ENCODE measurements at places on chromosomes 5 and 9.

- peak; percentile 56 for DNase-seq
Measured at GRCh38 chr5:132526290-132526973, 16.9 kb downstream of the IL5 start.

DNA sequence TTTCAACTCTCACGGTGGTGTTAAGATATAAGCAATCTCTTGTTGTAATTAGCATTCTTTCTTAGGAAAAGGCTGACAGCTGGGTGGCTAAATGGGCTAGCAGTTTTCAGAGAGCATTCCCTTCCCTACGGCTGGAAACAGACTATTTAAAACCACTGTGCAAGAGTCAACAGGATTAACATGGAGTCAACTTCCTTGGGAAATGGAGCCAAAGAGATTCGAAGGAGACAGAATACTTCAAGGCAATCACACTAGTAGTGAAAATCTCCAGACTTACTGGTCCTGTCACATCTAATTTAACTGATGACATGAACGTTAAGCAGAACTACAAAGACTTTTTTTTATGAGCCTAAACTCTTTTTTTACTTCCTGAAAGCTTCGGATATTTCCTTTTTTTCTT lies 453.3 kb upstream of the ITGA1 start:
- no peak for DNase-seq

DNA sequence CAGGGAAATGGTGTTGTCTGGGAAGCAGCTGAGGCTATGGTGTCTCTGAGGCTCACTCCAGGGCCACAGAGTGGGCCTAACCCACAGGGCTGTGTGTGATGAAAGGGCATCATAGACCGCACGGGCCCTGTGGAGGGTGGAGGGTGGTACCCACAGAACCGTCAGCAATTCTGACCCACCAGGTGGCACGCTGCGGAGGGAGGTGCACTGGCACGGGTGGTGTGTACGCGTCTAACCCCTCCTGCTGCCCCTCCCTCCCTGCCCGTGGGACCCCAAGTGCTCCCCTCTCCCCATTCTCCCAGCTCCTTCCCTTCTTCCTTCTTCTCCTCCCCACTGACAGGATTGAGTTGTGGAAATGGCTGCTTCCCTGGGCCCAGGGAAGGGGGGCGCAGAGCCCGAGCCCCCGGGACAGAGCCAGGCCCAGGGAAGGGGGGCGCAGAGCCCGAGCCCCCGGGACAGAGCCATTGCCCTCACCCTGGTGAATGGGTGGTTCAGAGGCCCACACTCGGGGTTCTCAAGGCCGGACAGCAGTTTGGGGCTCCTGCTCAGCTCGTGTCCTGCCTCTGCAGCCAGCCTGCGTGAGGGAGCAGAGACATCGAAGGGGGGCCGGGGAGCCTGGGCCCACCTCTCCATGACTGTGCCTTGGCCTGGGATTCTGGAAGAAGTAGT lies 6.8 kb downstream of the LCN10 start:
- no peak for DNase-seq

DNA sequence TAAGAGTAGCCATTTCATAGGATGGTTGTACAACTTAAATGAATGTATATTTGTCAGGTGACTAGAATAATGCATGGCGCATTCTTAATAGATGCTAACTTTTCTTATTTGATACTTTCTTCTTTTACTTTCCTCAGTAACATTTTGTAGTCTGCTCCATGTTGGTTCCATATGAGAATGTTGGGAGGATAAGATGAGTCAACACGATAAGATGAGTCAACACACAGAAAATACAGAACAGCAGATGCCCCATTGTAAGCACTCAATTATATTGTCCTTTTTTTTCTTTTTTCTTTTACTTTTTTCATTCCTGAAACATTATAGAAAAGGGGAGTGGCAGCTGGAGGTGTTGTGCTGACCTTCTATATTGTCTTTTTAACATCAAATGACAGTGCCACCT lies 92.3 kb upstream of the SPATA31C2 start:
- peak; percentile 12 for DNase-seq

DNA sequence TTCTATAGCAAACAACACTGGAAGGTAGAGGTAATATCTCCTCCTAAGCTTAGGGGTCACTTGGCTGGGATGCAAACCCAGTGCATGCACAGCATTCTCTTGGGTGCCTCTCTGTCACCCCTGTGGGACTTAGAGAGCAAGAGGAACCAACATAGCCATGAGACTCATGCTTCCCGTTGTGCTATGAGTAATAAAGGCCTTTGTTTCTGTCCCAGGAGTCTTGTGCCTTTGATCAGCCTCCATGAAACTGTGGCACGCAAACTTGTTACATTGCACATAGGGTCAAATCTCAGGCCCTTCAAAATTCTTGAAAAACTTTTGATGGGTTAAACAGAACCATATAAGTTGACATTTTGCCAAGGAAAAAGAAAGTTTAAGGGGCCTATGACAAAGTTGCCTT lies 272.8 kb downstream of the TAF11L14 start:
- DNase-seq = no peak

DNA sequence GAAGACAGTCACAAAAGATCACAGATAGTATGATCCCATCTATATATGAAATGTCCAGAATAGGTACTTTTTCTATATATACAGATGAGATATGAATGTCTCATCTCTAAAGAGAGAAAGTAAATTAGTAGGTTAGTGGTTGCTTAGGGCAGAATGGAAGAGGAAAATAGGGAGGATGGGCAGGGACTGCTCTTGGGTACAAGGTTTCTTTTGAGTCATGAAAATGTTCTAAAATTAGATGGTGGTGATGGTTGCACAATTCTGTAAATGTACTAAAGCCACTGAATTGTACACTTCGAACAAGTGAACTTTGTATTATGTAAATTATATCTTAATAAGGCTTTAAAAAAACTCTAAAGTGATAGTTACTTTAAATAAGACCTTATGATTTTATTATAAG lies 59.6 kb upstream of the GRAMD2B start:
- DNase-seq = no peak

GRCh38 chr5:154293219-154293618 lies 102.7 kb downstream of the GALNT10 start:
- no peak for DNase-seq

- no peak for DNase-seq
Measured at GRCh38 chr5:24177821-24178220, 467.0 kb downstream of the CDH10 start.

DNA sequence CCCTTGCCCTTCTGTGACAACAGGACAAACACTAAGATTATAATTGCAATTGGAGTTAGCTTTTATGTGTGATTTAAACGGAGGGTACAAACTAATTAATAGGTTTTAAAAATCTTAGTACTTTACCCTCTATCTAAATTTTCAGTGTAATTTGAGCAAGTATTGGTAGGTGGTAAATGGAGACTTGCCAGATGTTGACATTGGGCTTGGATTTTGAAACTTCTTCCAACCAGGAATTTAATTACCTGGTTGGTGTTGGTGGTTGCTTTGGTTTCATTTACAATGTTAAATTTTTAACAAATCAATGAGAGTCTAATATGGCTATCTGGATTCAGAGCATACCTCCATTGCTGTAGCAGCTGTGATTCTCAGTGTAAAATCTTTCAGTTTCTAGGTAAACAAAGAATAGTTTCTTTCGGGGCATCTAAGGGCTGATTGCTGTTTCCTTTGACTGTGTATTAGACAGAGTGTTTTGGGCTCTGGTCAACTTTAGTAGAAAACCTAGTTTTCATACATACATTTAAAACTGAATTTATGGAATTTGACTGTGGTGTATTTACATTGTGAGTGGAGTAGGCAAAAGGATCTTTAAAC lies 1.9 kb downstream of the DAPK1 start:
- DNase-seq = no peak

- no peak for DNase-seq
Measured at GRCh38 chr5:126358525-126358924, 64.7 kb upstream of the GRAMD2B start.

DNA sequence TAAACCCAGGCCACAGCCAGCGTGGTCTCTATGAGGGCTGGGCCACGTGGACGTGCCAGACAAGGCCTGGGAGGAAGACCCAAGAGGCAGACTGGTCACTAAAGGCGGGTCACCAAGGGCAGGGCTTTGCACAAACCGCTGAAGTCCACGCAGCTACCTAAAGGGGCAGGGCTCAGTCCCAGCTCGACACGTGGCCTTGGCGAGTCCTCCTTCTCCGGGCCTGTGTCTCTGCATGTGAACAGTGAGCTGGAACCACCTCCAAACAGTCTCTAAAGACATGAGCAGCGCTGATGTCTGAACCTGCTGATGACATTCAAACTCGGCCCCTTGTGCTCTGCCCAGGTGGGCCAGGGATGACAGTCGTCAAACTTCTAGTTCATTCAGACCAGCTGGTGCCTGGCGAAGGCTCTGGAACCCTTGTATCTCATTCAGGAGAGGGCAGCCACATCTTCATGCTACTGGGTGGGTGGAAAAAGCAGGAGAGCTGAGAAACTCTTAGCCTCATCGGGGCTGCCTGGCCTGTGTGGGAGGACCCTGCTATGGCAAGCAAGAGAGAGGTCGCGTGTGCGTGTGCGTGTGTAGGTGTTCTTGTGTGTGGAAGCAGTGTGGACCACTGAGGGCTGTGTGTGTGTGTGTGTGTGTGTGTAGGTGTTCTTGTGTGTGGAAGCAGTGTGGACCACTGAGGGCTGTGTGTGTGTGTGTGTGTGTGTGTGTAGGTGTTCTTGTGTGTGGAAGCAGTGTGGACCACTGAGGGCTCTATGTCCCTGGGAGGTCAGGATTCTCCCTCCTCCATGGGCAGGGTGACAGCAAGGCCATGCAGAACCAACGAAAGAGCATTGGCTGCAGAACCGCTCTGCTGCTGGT lies 14.1 kb upstream of the SLC25A51 start:
- no peak for DNase-seq

DNA sequence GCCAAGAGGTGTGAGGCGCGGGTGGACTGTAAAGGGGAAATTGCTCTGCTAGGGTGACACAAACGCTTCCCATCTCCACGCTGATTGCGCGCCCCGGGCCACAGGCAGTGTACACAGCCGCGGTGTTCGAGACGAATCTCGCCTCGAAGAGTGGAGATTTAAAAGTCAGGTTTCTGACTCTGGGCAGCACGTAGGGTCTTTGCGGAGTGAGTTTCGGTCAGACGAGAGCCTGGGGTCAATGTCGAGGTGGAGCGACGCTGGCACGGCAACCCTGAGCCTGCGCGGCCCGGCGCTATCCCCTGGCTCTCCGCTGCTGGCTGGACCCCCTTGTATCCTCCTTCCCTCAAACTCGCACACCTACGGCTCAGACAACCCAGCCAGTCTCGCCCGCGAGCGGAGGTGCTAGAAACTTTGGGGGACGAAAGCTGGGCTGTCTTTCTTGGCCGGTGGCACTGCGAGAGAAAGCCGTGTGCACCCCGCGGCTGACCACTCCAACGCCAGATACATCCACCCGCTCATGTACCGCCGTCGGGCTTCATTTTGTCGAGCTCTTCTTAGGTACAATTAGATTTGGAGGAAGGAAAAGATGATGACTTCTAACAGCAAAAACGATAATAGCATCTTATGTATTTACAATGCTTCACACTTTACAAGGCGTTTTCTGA lies 5.4 kb upstream of the FOXB2 start:
- DNase-seq = no peak

All from RKO (cell line).